ENCODE measurements at places on chromosomes 7 and 10. TPM values are rescaled to one million over a fixed set of nuclear protein-coding genes. Genes with fewer than 3 reads are reported as not detected.

Gene SLC13A4
- not detected for total RNA-seq

Gene HOGA1
- total RNA-seq = not detected

Gene GNA12
- 17.9 TPM for total RNA-seq

Gene ABCA13
- 0.04 TPM for total RNA-seq

Gene MSMB
- not detected for total RNA-seq

Gene PAX4
- total RNA-seq = not detected

Gene EGFR
- total RNA-seq = not detected

Gene EVX1
- not detected for total RNA-seq

Gene LDB3
- 0.06 TPM for total RNA-seq

Gene CPVL
- not detected for total RNA-seq

Gene GBX1
- total RNA-seq = not detected

Gene OPN1SW
- not detected for total RNA-seq

Gene CYP3A4
- total RNA-seq = not detected

Gene SCART1
- total RNA-seq = 0.28 TPM

Gene CCDC126
- total RNA-seq = 3.9 TPM

Gene PTPRE
- total RNA-seq = 26.7 TPM

Gene OR9A2
- total RNA-seq = not detected

Gene HOXA13
- not detected for total RNA-seq

Data from activated naive CD8-positive, alpha-beta T cell treated with anti-CD3 and anti-CD28 coated beads for 36 hours (primary cell).